Articular chondrocyte of knee joint (primary cell): ENCODE measurements at places on chromosomes 2 and 18. TPM values are rescaled to one million over a fixed set of nuclear protein-coding genes. Genes with fewer than 3 reads are reported as not detected.

The LRRTM1 gene
- total RNA-seq = not detected in 2 replicates

The MTCL1 gene
- total RNA-seq = 32.8 and 37.2 TPM in 2 replicates

The PLCD4 gene
- 14.0 and 14.2 TPM in 2 replicates for total RNA-seq

The IL1B gene
- total RNA-seq = 0.11 TPM in 1 of 2 replicates, not detected in the other

The PJVK gene
- 1.1 and 2.2 TPM in 2 replicates for total RNA-seq

The FBXO15 gene
- total RNA-seq = 0.26 and 0.86 TPM in 2 replicates

The TTN gene
- 0.13 and 0.22 TPM in 2 replicates for total RNA-seq

The KCNJ3 gene
- total RNA-seq = not detected in 2 replicates

The AQP12B gene
- not detected in 2 replicates for total RNA-seq

The EPB41L5 gene
- 6.4 and 10.3 TPM in 2 replicates for total RNA-seq
